ENCODE measurements at places on chromosomes 5 and 9.

GRCh38 chr5:6158974-6159831 lies 219.1 kb downstream of the MED10 start:
- DNase-seq: no peak

DNA sequence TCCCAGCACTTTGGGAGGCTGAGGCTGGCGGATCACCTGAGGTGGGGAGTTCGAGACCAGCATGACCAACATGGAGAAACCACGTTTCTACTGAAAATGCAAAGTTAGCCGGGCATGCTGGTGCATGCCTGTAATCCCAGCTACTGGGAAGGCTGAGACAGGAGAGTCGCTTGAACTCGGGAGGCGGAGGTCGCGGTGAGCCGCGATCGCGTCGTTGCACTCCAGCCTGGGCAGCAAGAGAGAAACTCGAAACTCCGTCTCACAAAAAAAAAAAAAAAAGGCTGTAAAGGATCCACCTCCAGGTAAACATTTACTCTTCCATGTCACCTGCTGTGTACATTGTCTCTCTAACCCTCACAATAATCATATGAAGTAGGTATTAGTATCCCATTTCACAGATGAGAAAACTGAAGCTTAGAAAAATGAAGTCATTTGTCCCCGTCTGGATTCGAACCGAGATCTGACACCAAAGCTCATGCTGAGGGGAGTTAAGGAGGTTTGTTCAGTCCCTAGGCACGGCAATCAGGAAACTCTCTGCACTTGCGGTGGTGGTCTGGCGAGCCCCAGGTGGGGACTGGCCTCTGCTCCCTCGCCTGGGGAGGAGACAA lies 494 bp upstream of the DOCK2 start:
- DNase-seq: no peak

DNA sequence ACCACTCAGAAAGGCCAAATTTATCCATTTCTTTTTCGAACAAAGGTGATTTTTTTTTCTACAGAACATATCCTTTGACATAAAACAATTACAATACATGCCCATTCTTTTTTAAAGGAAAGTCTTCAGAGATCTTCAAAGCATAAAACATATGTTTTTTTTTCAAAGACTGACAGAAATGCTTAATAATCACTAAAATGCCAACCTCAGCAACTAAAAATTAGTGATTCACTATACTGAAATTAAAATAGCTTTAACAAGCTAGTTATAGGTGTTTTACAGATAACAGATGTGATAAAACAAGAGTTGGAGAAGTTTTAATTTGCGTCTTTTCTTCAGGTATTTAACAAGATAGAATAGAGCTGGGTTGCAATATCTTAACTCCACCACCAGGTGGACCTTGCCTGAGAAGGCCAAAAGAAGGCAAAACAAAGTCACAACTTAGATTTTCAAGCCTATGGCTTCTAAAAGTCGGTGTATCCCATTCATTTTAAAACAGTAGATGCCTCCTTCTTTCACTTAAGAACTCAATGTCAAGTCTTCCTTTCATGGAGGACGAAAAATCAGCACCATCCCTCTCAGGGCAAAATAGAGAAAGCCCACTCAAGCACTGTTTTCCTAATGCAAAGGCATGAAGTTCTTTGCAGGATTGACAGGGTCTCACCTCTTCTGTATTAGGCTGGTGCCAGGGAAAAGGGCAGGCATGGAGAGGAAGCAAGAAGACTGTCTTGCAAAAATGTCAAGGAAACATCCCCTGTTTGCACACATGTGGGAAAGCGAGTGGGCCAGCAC lies 31.1 kb upstream of the CPLX2 start:
- no peak for DNase-seq

- no peak for DNase-seq
Measured at GRCh38 chr9:134571326-134571931, 70.2 kb upstream of the COL5A1 start.

- no peak for DNase-seq
Measured at GRCh38 chr5:16568875-16569580, 47.8 kb downstream of the RETREG1 start.

DNA sequence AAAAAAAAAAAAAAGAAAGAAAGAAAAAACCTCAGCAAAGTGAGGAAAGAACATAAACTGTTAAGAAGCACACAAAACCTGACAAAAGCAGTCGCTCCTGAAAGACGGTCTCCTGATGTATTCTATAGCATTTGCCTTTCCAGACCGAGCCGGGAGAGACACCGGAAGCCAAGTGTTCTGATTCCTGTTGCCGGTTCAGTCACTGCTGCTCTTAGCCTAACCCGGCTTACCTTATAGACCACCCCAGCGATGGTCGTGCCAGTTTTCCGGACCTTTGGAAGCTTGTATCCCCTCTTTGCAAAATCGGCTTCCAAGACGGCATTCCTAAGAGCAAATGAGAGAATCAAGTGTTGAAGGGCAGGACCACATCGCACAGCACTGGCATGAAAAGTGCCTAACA lies 630 bp downstream of the PSMB7 start:
- no peak for DNase-seq

DNA sequence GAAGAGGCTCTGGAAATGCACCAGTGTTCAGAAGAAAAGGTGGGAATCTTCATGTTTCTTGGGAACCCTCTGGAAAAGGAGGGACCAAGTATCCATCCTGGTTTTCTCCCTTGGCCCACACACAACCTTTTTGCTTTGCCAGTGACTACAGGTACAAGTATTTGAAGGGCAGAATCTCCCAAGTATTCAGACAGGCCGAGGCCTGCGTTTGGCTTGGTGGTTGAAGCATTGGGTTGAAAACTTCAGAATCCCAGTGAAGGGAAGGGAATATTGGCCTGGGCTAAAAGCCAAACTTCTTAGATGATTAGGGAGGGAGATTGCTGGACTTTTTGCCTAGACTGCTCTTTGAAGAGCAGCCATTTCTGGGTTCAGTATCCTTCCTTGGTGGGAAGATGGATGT lies 71.9 kb downstream of the UBAP1 start:
- no peak for DNase-seq

DNA sequence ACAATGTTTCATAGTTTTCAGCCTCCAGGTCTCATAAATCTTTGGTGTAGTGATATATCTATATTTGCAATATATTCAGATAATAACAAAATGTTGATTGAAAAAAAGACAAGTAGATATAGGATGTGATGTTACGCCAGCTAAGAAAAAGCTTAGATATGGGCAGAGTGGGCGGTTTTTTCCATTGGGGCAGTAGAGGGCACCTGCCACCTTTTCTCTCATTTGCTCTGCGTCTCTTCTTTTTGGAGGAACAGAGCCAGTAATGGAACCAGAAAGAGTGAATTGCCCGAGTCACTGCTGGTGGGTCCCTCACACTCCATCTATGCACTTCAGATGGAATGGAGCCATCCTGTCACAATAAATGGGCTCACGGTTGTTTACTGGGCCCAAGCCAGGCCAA lies 62.1 kb upstream of the FANCC start:
- no peak for DNase-seq

- no peak for DNase-seq
Measured at GRCh38 chr5:103089272-103089671, 30.7 kb downstream of the GIN1 start.

GRCh38 chr5:27403243-27403882 lies 365.0 kb upstream of the CDH9 start:
- DNase-seq: no peak

DNA sequence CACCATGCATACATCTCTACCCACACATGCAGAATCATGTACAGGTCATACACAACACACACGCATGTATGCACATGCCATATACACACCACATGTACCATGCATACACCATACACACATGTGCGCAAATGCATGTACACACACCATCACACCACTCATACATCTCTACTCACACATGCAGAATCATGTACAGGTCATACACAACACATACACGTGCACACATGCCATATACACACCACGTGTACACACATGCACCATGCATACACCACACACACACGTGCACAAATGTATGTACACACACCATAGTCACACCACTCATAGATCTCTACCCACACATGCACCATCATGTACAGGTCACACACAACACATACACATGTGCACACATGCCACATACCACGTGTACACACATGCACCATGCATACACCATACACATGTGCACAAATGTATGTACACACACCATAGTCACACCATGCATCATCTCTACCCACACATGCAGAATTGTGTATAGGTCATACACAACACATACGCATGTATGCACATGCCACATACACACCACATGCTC lies 14.0 kb downstream of the GRIN1 start:
- no peak for DNase-seq

DNA sequence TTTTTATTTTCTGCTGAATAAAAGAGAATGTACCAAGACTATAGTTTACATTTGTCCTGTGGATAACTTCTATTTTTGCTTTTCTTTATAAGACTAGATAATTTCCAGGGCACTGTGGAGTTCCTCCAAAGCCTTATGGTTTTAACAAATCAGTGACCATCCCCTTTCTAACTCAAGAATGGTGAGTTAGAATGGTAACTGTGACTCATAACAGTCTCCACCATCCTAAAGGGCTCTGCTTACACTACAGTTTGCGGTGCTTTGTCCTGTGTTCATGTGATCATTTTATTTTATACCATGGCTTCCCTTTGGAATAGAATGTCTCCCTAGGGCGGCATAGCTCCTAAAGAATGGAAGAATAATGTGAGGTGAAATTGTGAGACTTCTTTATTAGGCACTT lies 30.2 kb downstream of the WDR36 start:
- no peak for DNase-seq

GRCh38 chr9:136885950-136886578 lies at the start of gene TRAF2:
Gene TRAF2, plus strand, starts transcription at chr9:136886516. Its CDS starts 12,225 bp downstream, at chr9:136898741.
- DNase-seq: peak; percentile 96
